ENCODE measurements at places on chromosomes 7 and 10.

DNA sequence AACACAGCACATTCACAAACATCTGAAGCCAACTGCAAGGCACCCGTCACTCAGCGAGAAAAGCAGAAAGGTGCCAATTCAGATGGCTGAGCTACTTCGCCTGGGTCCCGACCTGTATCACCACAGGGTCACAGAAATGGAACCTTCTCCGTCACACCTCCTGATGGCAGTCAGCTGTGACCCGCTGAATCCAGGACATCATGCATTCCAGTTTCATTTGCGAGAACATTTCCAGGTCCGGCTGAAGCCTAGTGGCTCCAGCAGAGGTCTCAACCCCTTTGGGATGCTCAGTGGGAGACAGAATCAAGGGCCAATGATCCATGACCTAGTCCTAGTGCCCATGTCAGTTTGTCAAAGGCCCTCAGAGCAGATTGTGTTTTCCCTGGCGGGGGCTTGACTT, 193.6 kb upstream of the KLF14 start:
- peak; percentile 0 for DNase-seq

GRCh38 chr7:16816824-16817223, 12.0 kb upstream of the AGR2 start:
- DNase-seq, result no peak

- DNase-seq, result no peak
Measured at GRCh38 chr10:451856-452255, 237.6 kb downstream of the DIP2C start.

DNA sequence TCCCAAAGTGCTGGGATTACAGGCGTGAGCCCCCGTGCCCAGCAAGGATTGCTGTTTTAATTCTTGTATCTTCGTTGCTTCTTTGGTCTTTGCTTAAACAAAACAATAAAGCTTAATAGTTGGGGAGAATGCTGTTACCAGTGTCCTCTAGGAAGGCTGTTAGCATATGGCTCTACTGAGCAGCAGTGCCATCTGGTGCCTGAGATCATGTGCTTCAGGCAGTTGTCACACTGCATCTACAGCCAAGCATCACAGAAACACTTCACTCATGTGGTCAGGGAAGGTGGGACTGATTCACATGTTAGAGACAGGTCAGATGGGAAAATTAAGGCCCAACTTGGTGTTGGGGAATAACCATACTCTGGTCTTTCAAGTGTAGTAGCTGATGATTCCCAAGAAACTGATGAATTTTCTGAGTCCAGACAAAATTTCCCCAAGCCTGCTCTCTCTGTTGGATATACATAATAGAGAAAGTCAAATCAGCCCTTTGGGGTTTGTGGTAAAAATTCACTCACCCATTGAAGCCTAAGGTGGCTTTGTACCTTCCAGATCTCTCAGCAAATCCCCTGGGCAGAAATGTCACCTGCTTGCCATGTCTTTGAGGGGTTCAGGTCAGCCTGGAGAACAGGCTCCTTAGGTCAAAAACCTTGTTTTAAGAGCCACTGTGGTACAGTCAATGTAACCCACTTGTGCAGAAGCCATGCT, 28.4 kb downstream of the UBE2D4 start:
- peak; percentile 69 for DNase-seq

DNA sequence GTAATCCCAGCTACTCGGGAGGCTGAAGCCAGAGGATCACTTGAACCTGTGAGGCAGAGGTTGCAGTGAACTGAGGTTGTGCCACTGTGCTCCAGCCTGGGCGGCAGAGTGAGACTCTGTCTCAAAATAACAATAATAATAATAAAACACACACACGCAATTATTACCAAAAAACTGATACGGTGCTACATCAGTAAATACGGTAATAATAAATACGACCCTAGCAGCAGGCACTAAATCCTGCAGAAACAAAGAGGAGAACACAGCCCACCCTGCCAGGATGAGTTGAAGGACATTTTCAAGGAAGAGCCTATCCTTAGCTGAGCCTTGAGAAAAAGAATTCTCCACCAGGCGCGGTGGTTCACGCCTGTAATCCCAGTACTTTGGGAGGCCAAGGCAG, 34.4 kb upstream of the GTF2I start:
- DNase-seq, result no peak

DNA sequence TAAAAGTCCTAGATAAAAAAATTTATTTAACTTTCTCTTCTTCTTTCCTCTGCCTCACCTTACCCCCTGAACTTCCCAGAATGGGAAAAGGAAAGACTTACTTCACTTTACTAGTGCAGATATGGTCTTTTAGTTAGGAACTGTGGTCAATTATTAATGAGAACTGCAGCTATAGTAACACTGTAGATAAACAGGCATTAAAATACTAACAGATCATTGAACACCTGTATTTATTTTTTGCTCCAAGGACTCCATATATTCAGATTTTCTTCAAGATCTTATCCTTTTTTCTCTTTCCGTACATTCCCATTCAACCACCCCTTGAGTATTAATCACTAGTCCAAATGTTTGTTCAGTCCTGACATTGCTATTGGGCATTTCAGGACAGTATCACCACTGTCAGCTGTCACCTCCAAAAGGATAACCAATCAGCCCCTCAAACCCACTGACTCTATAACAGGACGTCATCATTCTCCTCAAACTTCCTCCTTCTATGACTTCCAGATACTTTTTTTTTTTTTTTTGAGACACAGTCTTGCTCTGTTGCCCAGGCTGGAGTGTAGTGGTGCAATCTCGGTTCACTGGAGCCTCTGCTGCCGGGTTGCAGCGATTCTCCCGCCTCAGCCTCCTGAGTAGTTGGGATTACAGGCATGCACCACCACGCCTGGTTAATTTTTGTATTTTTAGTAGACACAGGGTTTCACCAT, 4.2 kb downstream of the CPVL start:
- no peak for DNase-seq

DNA sequence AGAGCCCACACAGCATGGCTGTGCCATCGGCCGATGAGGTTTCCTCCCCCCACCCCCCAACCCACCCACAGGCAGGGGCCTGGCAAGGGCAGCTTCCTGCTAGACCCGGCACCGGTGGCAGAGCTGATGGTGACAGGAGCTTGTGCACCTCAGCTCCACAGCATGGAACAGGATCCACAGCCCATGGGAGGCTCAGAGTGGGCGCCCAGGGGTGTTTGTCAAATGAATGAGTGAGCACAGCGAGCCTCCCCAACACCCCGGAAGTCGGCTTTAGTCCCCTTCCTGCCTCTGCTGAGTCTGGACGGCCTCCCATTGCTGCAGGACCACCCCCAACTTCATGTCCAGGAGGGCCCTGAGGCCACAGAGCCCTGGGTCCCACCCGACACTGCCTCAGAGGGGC, 68.9 kb downstream of the PDGFA start:
- DNase-seq, result no peak

DNA sequence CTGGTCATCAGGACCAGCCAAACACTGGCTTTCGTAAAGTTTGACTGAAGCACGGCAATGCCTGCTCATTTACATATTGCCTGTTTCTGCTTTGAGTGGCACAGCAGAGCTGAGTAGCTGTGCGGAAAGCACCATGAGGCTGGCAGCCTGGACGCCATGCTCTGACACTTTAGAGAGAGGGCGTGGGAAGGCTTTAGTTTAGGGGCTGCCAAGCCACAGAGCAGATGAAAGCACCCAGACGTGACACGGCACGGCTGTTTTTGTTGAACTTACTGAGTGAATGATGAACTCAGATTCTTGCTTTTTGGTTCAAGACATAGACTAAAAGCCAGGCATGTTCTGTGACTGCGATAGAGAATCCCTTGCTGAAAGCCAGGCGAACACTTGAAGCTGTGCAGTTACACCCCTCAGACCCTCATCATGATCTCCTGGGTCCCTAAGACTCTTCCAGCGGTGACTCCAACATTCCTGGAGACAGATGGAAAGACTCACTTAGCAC, 182.1 kb downstream of the ZMYND11 start:
- no peak for DNase-seq

- no peak for DNase-seq
Measured at GRCh38 chr7:154287356-154287755, 235.2 kb downstream of the DPP6 start.

DNA sequence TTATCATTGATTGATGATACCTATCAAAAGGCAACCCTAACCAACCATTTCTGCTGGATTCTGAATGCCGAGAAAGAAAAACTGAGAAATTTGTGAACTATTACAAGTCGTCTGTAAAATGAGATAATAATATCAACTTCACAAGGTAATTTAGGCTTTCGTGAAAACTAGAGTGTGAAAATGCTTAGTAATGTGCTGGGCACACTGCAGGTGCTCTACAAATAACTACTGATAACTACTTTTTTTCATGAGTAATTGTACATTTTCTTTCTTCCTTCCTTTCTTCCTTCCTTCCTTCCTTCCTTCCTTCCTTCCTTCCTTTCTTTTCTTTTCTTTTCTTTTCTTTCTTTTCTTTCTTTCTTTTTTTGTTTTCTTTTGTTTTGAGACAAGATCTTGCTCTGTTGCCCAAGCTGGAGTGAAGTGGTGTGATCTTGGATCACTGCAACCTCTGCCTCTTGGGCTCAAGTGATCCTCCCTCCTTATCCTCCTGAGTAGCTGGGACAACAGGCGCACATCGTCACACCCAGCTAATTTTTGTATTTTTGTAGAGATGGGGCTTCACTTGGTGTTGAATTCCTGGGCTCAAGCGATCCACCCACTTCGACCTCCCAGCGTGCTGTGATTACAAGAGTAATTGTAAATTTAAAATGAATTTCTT, 42.9 kb downstream of the BMPR1A start:
- DNase-seq, result no peak

DNA sequence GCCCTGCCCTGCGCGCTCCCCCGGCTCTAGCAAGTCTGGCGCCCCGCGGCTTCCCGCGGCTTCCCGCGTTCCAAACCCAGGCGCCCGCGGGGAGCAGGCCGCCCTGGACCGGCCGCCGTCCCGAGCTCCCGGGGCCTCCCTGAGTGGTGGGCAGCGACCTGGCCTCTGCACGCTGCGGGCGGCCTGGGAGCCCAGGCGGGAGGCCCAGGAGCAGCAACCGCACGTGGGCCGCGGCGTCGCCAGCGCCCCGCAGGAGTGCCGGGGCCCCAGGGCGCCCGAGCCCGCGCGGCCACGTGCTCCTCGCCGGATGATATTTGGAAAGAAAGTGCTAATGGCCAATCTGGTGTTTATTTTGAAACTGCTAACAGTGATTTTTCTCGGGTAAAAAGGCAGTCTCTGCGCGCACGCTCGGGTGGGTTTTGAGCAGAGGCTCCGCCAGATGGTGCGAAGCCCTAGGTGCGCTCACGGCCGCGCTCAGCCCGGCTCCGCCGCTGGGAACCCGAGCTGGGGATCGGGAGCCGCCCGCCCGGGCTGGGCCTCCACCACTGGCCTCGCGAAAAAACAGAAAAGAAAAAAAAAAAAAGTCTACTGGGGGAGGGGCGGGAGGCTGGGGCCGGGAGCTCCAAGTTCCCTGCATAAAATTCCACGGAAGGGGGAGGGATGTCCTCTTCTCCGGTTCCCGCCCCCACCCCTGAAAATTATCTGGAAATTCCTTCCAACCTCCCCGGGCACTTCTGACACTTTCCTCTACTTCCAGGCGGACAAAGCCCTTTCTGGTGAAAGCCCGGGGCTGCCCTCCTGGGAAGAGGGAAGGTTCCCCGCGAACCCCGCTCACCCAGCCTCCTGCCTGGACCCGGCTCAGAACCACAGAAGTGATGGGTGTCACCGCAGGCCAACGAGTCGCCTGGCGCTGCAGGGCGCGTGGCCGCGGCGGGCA, 4.3 kb downstream of the EBF3 start:
- no peak for DNase-seq

DNA sequence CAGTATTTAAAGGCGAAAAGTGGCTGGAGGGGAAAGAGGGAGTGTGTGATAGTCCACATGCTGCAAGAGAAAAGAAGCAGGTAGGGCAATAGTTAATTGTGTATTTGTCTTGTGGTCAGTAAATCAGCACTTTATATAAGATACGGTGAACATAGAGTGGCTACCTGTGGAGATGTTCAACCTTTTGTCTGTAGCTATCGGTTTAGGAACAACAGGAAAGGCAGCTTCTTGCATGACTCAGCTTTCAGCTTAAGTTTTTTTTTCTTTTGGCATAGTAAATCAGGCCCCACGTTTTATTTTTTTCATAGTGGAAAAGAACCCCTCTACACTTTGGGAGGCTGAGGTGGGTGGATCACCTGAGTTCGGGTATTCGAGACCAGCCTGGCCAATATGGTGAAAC, 14.2 kb upstream of the MTPN start:
- peak; percentile 55 for DNase-seq

GRCh38 chr7:27245798-27246691, 3.4 kb downstream of the EVX1 start:
- no peak for DNase-seq

- DNase-seq, result no peak
Measured at GRCh38 chr7:130140551-130141160, 64.5 kb downstream of the TMEM209 start.

DNA sequence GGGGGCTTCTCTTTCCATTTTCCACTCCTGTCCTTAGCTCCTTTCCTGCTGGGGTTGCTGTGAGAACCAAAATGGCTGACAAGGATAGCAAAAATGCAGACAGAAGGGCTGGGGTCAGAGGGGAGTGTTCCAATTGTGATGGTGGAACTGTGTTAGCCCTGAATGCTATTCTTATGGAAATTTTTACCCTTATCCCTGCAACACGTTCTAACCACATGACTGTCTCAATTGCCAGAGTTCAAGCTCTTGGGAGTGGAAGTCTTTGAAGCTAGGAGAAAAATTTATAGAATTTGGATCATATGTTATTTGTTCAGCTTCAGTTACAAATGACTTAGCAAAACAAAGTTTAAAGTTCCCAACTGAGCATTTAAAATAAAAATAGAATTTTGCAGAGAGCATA, 134.1 kb downstream of the ADCYAP1R1 start:
- no peak for DNase-seq

DNA sequence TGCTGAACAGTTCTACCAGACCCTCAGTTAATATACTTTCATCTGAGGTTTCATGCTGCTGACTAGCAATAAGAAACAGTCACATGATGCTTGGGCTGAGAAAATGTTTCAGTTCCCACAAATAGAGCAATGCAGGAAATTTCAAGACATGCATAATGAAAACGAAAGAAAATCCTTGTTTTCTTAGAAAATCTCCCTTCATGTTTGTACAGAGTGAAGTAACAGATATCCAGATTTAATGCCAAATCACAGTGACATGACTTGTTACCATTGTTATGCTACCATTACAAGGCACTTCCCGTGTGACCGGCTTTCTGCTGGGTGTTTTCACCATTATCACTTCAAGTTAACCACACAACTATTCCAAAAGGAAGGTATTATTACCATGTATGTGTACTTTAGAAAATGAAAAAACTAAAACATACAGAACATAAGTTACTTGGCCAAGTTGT, 121.7 kb downstream of the DOCK4 start:
- no peak for DNase-seq

DNA sequence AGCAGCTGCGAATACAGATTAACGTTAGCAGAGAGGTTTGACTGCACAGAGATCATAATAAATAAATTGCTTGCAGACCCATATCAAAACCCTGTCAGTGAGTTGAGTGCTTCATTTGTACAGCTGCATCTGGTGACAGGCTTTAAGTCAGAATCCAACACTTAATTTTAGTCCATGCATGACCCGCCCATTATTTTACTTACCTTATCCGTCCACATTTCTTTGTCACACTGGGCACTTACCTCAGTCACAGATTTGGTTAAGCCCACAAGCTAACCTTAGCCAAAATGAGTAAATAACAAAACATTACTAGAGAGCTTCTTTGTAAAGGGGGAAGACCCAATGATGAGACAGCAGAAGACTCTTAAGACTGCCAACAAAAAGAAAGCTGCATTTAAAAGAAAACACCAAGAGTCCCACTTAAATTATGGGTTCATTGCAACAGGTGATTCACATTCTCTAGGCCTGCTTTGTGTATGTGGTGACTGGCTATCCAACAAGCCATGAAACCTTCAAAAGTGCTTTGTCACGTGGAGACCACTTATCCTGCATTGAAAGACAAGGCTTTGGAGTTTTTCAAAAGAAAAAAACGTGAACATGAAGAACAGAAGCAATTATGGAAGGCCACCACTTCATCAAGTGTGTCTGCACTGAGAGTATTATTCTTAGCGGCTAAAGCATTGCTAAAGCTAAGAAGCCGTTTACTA, 32.2 kb downstream of the PHTF2 start:
- DNase-seq, result no peak
